ENCODE measurements at places on chromosomes 1 and 21.

- DNase-seq: no peak
Observed at GRCh38 chr1:179327679-179328078, 34.1 kb downstream of the SOAT1 start.

DNA sequence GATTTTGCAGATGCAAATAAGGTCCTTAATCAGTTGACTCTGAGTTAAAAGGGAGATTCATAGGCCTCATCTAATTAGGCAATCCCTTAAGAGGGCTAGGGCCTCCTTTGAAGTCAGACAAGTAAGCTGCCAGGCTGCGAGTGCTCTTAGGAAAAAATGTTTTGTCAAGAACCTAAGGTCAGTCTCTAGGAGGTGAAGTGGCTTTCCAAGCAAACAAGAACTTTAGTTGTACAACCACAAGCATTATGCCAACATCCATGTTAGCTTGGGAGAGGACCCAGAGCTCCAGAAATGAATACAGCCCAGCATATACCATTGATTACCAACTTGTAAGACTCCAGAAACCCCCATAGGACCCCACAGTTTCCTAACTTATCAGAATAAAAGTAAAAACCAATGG lies 1366.2 kb downstream of the PLA2G4A start:
- DNase-seq: no peak

DNA sequence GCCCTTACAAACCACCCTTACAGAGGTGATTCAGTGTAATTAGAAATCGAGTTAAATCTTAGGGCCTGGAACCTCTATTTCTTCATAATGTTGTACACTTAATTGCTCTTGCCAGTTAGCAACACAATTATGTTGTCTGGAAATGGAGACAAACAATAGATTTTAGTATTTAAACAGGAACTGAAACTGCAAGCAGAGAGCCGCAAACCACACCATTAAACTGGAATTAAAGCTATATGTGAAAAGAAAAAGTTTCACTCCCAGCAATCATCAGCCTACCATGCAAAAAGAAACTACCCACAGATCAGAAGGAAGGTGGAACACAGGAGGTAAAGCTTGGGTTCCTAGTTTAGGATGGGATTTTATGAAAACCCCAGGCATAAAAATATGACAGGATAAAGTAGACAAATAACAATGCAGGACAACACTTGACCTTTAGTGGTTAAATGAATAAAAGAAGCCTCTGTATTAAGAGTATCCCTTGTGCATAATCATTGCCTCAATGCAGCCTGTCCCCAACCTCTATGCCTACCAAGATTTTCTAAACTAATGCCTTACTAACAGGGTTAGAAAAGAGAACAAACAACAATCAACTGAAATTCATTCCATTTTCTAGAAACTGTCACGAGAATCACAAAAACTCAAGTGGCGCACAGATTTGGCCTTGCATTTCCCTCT lies 304.3 kb upstream of the ESRRG start:
- DNase-seq: no peak

DNA sequence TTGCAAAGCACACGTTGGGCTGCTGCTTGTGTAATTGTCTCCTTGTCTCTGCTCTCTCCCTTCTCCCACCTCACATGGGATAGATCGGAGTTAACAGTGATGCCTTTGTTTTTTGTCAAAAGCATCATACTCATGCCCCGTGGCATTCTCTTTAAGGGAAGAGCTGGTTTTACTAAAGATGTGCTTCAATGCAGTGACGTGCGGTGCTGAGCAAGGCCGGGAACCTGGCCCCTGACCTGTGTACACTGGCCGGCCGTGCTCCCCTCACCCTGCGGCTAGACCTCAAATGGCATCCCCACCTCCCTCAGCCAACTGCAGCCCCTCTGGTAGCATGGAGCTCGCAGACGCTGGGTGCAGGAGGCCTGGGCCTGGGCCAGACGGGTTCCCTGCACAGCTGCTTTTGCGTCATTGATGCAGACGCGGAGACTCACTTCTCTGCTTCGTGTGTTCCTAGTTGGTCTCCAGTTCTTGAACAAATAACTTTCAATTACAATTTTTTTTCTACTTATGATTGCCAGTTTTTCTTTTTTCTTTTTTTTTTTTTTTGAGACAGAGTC lies 19.9 kb downstream of the AGPAT3 start:
- no peak for DNase-seq

- DNase-seq: no peak
Observed at GRCh38 chr1:7012461-7012924, 227.2 kb downstream of the CAMTA1 start.

GRCh38 chr1:41917076-41917475 lies 1.6 kb downstream of the HIVEP3 start:
- DNase-seq: no peak
